Stimulated activated CD8-positive, alpha-beta memory T cell treated with anti-CD3 and anti-CD28 coated beads, Interleukin-15, amount 100 ng/mL, for 48 hours (primary cell): ENCODE measurements at places on chromosomes 13 and 19.

DNA sequence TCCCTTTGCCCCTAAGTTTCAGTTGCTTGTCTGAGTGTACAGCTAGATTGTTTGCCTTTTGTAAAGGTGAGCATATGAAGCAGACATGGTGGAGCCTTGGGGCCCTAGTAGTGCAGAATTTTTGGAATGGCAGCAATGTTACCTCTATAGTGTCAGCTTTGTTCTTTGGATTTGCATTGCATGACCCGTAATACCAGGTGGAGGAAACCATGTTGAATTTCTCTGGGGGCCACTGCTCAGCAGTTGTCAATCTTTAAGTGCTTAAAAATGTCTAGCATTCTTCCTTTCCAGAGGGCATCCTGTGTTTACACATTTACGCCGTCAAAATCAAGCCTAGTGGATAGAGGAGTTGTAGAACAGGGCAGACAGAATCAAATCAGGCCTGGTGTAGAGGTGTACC, 303.3 kb downstream of the ATP8A2 start:
- no peak for DNase-seq

DNA sequence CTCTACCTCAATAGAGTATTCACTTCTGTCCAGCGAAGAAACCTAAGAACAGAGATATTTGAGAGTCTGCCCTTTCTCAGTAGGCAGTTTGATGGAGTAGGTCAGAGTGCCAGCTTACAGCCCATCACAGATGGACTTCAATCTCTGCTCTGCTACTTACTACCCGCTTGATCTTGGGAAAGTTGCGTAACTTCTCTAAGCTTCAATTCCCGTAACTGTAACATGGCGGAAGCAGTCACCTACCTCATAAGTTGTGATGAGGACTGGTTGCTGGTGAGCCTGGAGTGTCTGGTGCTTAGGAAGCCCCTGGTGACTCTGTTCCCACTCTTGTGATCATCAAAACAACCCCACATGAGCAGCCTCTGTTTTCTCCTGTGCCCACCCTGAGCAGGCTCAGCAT, 31.0 kb downstream of the AMER2 start:
- no peak for DNase-seq

DNA sequence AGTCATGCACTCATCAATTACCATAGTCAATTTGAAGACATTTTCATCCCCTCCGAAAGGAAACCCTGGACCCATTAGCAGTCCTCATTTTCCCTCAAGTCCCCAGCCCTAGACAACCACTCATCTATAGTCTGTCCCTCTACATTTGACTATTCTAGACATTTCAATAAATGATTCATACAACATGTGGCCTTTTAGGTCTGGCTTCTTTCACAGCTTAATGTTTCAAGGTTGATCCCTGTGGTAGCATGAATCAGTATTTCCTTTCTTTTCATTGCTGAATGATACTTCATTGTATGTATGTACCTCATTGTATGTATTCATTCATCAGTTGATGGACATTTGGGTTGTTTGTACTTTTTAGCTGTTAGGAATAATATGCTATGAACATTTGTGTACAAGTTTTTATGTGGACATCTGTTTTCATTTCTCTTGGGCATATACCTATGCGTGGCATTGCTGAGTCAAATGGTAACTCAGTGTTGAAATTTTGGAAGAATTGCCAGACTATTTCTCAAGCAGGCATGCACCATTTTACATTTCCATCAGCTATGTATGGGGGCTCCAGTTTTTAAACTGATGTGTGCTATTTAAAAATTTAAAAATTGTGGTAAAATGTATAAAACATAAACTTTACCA, 18.4 kb downstream of the SPATA13 start:
- no peak for DNase-seq

GRCh38 chr19:45815481-45816216, 541 bp upstream of the RSPH6A start:
- DNase-seq, result no peak

- no peak for DNase-seq
Measured at GRCh38 chr13:61810065-61810464, 394.4 kb upstream of the PCDH20 start.

DNA sequence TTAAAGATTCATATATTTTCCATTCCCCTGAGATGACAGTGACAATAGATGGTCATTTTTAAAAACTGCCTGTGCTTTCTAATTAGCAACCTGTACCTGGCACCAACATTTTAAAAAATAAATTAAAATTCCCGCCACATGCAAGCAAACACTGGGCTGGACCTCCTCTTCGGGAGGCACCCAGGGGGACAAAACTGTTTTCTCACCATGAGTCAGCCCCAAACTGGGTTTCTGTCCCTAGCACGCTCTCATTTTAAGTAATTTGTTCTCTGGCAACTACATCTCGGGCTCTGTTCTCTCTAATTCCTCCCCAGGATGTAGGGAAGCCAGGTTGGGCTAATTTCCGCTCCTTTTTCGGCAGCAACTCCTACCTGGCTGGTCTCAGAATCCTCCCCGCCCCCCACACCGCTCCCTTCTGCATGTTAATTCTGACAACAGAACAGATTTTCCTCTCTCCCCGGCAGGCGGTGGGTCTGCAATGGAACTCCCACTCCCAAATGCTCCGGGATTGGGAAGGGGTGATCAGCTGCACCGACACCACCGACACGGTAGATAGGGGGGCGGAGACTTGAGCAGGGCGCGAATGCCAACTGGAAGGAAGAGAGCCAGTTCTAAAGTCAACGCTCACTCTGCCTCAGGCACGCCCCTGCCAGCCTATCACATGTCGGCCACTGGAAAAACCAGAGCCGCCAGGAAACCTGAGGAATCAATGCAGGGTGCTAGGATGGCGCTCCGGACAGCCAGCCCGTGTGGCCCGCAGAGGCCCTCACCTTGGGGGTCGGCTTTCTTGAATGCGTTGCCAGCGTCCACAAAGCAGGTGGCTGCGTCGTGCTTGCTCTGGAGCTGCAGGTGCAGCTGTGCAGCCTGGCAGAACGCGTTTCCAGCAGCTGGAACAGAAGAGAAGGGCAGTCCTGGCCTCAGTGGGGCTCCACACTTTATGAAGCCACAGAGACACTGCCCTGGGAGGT, 14.7 kb downstream of the NAPA start:
- DNase-seq, result no peak
